Activated naive CD4-positive, alpha-beta T cell treated with Interleukin-2 at 50 U/mL for 16 hours (primary cell): ENCODE measurements at places on chromosomes 5 and 9.

GRCh38 chr9:14608540-14608939 lies 84.7 kb downstream of the ZDHHC21 start:
- DNase-seq, result no peak

GRCh38 chr5:170338933-170339779 lies 41.6 kb upstream of the LCP2 start:
- DNase-seq, result peak; percentile 67

DNA sequence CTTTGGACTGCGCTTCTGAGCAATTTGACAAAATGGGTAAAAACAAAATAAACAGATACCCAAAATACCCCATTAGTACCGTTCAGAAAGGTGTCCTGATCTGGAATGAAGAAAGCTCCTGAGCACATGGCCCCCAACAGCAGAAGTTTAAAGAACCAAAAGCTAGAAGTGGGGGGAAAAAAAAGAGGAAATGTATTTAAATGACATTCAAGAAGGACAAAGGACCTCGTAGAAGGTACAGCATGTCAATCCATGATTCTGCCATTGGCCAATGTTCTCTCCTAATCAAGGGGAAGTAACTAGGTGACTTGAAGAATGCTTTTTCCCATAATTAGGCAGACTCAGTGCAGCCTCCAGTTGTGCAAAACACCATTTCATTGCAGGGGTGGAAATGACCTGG lies 78.6 kb downstream of the SERINC5 start:
- DNase-seq, result no peak

GRCh38 chr5:83917261-83917908 lies 196.7 kb upstream of the HAPLN1 start:
- DNase-seq, result no peak

DNA sequence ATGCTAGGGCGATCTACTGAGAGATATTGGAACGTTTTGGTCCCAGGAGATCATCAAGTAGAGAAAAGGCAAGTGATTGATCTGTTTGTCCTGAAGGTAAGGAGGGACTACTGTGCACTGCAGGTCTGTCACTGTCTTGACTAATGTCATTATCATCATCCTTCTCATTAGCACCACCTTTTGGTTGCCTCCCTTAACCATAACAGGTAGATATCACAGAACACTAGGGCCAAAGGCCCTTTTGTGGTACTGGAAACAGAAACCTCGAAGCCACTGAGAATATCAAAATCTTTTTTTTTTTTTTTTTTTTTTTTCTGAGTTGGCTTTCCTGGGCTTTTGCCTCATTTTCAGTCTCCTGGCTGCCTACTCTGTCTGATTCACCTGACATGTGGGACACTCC lies 134.0 kb downstream of the KCTD16 start:
- DNase-seq, result no peak
